ENCODE measurements at places on chromosomes 2 and 18.

GRCh38 chr2:108927936-108928659 is 60.9 kb downstream of the EDAR start:
- peak; percentile 37 for DNase-seq

DNA sequence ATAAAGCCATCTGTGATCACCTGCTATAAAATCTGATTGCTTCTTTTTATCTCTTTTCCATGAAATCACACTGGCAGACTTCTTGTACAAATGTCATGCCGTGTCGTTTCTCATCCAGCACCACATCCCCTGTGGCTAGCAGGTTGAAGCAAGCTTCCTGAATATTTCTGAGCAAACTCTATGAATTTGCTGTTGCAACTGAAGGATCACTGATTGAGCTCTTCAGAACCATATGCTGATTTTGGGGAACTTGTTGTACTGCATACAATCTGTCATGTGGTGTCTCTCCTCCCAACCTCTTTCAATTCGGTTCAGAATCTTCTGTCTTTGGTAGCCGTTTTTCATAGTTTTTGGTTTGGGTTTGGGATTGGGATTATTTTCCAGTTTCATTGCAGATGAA is 57.7 kb upstream of the RBMS1 start:
- no peak for DNase-seq

- peak; percentile 78 for DNase-seq
These were observed 265.5 kb downstream of the TGIF1 start for GRCh38 chr18:3715231-3716080.

DNA sequence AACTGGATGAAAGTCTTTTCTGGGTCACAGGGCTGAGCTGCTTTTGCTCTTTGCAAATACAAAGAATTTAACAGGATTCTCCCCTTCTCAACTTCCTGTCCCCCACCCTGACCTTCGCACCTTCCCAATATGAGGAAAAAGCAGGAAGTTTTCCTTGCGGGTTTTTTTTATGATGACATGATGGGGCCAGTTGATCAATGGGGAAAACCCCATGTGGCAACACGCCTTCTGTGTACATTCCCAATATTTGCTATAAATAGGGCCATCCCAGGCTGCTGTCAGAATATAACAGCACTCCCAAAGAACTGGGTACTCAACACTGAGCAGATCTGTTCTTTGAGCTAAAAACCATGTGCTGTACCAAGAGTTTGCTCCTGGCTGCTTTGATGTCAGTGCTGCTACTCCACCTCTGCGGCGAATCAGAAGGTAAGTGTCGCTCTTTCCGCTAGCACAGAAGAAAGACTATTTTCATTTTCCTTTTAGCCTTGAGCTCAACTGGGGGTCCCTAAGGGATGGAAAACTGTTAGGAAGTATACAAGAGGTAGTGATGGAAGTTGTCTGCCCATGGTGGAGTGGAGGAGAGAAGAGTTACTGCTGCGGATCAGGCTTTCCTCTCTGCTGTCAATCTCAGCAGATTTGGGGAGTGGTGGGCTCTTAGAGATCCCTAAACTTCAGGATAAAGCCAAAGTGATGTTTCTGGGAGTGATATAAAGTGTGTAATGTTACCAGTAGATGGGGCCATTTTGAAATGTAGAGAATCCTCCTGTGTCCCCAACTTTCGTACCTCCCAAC is at the start of gene CCL20:
Gene CCL20, plus strand, starts transcription at position 281 of the 792 bp plus-strand sequence. Its CDS starts 70 bp downstream, at position 351.
- no peak for DNase-seq

GRCh38 chr2:98484121-98484557 is 39.5 kb downstream of the INPP4A start:
- DNase-seq = no peak

DNA sequence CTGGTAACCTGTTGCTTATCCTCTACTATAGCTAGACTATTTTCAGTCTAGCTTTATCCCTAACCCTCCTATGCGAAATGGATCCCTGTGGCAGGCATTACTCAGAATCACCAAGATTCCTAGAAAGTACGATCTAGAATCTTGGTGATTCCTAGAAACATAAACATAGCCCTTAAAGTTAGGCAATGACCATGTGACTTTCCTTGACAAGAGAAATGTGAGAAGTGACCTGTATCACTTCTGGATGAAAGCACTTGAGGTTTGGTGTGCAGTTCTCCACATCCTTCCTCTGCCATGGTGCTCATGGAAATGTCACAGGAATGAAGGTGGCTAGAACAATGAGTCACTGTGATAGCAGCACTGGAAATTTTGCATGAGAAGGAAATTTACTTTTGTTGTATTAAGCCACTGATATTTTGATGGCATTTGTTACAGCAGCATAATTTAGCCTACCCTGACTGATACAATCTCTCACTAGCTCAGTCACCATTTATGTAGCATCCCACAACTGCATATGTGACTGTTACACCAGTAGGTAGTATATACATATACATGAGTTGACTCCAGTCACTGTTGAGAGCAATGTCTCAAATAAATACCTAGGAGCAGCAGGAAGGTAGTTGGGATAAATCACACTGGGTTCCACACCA is 68.3 kb upstream of the MAPRE2 start:
- DNase-seq = no peak

DNA sequence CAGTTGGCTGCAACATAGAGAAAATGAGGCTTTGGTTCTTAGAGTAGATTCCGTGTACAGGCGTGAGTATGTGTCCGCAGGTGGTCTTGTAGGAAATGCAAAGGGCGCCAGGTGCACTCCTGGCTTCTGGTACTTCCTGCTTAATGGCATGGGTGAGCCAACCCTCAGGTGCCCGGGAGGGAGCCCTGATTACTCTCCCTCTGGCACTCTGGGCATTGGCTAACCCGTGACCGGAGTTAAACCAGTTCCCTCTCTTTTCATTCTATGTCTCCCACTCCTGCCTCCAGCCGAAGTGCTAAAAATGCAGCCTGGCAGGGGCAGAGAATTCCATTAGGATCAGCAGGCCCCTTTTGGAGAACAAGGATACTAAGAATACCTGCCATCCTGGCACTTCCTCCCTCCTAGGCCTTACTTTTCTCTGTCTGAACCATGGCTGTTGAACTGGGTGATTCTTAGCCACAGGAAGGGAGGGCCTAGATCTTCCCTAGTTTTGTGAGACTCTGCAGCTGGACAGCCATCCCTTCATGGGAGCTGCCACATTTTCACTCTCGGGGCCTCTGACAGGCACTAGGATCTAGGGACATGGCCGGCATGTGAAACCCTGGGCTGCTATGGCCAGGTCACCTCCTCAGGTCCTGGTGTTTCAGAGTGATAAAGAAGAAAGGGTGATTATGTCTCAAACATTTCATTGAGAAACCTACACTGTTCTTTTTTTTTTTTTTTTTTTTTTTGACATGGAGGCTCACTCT is 6.5 kb downstream of the MERTK start:
- no peak for DNase-seq

Data from Jurkat, Clone E6-1 (cell line).